MG63 (cell line): ENCODE measurements at places on chromosomes 12 and 14. TPM values are rescaled to one million over a fixed set of nuclear protein-coding genes. Genes with fewer than 3 reads are reported as not detected.

- no peak for DNase-seq
Measured at GRCh38 chr12:4274396-4275015, 944 bp downstream of the CCND2 start.

GRCh38 chr12:58757422-58757821 lies 162.9 kb downstream of the LRIG3 start:
- DNase-seq: peak; percentile 33

The SRP54 gene
- 41.9 and 52.3 TPM in 2 replicates for total RNA-seq

DNA sequence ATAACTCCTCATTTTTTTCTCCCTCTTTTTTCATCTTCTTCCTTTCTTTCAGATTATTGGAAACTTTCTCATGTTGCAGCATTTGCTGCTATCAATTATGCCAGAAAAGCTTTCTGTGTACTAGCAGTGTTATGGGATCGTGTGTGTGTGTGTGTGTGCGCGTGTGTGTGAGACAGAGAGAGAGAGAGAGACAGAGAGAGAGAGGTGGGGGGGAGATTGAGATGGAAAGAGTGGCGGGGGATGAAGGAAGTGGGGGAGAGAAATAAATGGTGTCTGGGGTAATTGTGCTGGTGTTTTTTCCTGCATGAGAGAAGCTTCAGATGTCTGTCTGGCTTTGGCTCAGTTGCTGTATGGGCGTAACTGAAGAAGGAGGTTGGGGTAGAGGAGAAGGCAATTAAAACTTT lies 268.9 kb downstream of the RAD51B start:
- DNase-seq: no peak

The SLC7A8 gene
- 0.13 and 8.4 TPM in 2 replicates for total RNA-seq

The TMEM253 gene
- not detected in 2 replicates for total RNA-seq

GRCh38 chr14:101604935-101605780 lies 43.9 kb downstream of the DIO3 start:
- DNase-seq: no peak

The FAM186B gene
- total RNA-seq: not detected in 2 replicates

GRCh38 chr12:67145692-67146091 lies 123.5 kb upstream of the CAND1 start:
- no peak for DNase-seq

The SIRT4 gene
- total RNA-seq: 0.33 TPM in 1 of 2 replicates, not detected in the other

The ACOT6 gene
- total RNA-seq: not detected in 2 replicates

GRCh38 chr14:58635091-58635830 lies 2.5 kb upstream of the DACT1 start:
- no peak for DNase-seq

The HOXC9 gene
- 1.9 and 7.9 TPM in 2 replicates for total RNA-seq

DNA sequence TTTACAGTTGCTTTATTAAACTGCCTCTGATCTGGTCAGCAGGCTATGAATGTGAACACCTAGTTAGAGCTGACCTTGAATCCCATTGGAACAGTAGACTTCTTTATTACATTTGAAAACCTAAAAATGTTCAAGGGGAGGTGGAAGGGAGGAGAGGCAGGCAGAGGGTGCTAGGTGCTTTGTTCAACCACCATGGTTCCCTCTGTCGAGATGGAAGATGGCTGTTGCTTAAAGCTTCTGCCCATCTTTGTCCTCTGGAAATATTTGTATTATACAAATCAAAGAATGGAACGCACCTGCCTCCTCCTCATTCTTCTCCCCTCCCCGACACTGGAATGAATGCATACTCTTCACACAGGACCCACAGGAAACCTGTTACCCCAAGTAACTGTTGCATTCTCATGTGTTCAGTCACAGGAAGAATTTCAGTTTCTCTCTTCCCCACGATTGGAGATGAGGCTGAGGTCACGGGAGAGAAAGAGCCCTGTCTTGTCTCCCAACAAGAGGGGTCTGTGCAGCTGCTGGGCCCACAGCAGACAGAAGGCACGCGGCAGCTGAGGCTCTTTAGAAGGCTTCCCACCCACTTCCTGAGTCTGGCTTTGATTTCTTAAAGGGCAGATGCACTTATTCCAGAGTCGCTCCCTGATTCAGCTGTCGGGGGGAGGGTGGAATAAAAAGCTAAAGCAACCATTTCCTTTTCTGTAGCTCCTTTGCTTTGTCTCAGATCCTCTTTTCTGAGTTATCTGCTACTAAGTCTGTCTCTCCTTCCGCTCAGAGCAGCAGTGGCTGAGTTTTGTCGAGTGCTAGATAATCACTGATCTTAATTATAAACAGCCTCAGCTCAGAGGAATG lies 217.9 kb upstream of the BTG1 start:
- DNase-seq: no peak

The AMHR2 gene
- total RNA-seq: not detected in 2 replicates

- no peak for DNase-seq
Measured at GRCh38 chr12:117528538-117528937, 167.1 kb upstream of the NOS1 start.

DNA sequence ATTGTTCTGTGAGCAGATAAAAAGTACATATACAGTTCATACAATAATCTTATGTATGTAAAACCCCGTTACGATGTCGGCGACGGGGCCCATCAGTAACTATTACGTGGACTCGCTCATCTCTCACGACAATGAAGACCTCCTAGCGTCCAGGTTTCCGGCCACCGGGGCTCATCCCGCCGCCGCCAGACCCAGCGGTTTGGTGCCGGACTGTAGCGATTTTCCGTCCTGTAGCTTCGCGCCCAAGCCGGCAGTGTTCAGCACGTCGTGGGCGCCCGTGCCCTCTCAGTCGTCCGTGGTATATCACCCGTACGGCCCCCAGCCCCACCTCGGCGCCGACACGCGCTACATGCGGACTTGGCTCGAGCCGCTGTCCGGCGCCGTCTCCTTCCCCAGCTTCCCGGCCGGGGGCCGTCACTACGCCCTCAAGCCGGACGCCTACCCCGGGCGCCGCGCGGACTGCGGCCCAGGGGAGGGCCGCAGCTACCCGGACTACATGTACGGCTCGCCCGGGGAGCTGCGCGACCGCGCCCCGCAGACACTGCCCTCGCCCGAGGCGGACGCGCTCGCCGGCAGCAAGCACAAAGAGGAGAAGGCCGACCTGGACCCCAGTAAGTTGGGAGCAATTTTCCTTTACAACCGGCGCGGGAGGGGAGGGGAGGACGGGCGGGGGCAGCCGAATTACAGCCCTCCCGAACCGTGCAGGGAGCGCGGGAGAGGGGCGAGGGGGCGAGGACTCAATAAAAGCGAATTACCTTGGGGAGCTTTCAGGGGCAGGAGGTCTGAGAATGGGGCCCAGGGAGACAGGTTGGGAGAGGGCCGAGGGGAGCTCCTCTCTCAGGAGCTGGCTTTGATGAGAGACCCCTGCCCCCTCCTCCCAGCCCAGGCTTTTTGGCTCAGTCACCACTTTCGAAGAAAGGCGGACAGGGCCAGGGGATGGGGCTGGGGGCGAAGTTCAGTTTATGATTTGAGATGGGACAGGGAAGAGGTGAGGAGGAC lies at the start of gene HOXC9:
Gene HOXC9 (plus strand): TSS at position 46 of the 999 bp plus-strand sequence. CDS start 28 bp downstream, at position 74.
- DNase-seq: no peak

GRCh38 chr12:28137414-28137813 lies 52.8 kb upstream of the CCDC91 start:
- DNase-seq: no peak

- DNase-seq: peak; percentile 0
Measured at GRCh38 chr14:77375973-77376770, 722 bp downstream of the TMED8 start.

The TAMALIN gene
- total RNA-seq: 1.4 and 2.0 TPM in 2 replicates

GRCh38 chr12:1779783-1780182 lies 40.6 kb upstream of the LRTM2 start:
- DNase-seq: peak; percentile 56

The HNRNPC gene
- 994 and 1,287 TPM in 2 replicates for total RNA-seq

- no peak for DNase-seq
Measured at GRCh38 chr12:100251917-100252316, 15.0 kb downstream of the DEPDC4 start.

DNA sequence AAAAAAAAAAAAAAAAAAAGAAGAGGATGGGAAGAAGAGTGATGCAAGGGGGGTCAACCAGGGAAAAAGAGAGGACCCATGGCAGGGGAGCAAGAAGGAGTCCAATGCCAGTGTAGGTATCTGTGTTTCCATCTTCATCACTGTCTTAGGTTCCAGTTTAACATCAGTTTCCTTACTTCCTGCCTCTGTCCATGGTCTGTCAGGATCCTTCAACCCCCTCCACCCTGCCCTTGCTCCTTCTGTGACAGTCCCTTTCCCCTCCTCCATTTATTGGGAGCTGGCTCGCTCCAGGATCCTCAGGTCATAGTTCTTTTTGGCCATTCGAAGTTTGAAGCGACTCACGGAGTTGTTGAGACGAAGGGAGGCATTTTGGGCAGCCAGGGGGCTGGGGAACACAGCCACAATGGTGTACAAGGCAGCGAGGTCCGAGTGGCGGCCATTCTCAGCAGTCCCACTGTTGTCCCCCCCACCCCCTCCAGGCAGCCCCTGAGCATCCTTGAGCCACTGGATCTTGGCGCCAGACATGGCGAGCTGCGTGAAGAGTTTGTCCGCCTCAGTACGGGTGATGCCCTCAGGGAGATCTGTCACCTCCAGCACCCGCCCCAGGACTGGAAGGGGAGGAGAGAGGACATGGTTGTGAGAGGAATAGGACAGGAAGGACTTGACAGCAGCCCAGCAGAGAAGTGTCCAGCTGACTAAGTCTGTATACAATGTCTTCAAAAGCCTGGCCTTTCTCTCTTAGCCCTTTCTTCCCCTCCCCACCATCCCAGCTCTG lies 3.7 kb upstream of the STAC3 start:
- no peak for DNase-seq

The GUCY2C gene
- total RNA-seq: not detected in 2 replicates

- DNase-seq: peak; percentile 22
Measured at GRCh38 chr14:50816395-50817047, 14.4 kb downstream of the NIN start.

- no peak for DNase-seq
Measured at GRCh38 chr14:54148251-54148650, 191.6 kb upstream of the BMP4 start.

The ZBTB42 gene
- total RNA-seq: 2.5 and 3.9 TPM in 2 replicates

- no peak for DNase-seq
Measured at GRCh38 chr12:114123108-114123507, 157.0 kb upstream of the RBM19 start.

GRCh38 chr14:75811872-75812499 lies 150.9 kb downstream of the TTLL5 start:
- DNase-seq: no peak

The KLHL33 gene
- total RNA-seq: not detected in 2 replicates

The CAPZA3 gene
- total RNA-seq: not detected in 2 replicates

The MANSC4 gene
- total RNA-seq: not detected in 2 replicates

DNA sequence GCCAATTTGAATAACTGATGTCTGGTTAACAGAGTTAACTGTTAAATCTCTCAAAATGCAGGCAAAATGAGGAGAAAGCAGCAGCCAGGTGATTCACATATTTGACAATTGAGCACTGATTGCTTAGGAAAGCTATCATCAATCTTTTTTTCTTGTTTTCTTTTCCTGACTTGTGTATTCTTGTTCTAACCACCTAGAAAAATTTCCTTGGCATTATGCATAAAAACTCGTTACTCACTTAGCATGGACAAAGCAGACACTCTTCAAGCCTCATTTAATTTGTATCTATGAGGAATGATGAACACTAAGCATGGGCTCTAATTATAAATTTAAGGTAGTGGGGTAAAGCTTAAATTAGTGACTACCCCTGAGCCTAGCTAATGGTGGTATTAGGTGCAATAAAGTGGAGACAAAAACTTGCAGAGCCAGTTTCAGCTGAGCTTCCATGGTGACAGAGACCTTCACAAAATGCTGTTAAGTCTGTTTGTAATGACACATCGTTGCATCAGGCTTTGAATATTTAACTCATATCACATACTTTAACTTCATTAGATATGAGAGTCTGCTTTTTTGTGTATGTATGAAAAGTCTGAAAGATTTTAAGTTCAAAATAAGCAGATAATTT lies 52.0 kb downstream of the RASSF9 start:
- no peak for DNase-seq

DNA sequence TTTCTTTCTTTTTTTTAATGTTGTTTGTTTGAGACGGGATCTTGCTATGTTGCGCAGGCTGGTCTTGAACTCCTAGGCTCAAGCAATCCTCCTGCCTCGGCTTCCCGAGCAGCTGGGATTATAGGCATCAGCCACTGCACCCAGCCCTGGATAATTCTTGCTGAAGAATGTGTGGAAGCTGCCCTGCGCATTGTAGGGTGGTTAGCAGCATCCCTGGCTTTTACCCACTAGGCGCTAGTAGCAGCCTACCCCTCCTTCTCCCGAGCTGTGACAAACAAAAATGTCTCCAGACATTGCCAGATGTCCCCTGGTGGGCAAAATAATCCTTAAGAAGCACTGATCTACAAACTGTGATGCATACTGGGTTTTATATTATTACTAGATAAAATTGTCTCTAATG lies 6.6 kb downstream of the DCAF4 start:
- DNase-seq: no peak

The KCNJ8 gene
- total RNA-seq: not detected in 2 replicates

GRCh38 chr12:48536602-48537001 lies 11.2 kb downstream of the OR8S1 start:
- DNase-seq: no peak

The CDKN1B gene
- total RNA-seq: 35.1 and 57.9 TPM in 2 replicates

The EXOC3L4 gene
- total RNA-seq: 0.17 TPM in 1 of 2 replicates, not detected in the other

The DTX1 gene
- total RNA-seq: not detected in 2 replicates
